ENCODE measurements at places on chromosomes 7 and 10.

DNA sequence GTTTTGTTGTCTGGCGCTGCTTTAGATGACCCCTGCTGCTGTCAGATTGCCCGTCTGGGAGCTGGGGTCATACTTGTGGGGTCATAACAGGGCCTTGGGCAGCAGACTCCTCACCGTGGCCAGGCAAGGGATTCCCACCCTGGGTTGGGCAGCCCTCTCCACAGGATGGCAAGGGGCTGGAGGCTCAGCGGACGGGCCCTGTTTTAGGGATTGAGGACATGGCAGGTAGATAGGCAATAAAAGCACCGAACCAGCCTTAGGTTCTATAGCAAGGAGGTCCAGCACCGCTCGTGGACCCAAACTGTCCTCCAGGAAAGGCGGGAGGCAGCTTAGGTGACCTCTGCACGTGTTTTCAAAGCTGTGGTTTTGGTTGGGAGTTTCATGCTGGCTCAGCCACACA is 60.0 kb downstream of the GRK5 start:
- DNase-seq: no peak

GRCh38 chr10:20593649-20594048 is 303.5 kb downstream of the NEBL start:
- no peak for DNase-seq

DNA sequence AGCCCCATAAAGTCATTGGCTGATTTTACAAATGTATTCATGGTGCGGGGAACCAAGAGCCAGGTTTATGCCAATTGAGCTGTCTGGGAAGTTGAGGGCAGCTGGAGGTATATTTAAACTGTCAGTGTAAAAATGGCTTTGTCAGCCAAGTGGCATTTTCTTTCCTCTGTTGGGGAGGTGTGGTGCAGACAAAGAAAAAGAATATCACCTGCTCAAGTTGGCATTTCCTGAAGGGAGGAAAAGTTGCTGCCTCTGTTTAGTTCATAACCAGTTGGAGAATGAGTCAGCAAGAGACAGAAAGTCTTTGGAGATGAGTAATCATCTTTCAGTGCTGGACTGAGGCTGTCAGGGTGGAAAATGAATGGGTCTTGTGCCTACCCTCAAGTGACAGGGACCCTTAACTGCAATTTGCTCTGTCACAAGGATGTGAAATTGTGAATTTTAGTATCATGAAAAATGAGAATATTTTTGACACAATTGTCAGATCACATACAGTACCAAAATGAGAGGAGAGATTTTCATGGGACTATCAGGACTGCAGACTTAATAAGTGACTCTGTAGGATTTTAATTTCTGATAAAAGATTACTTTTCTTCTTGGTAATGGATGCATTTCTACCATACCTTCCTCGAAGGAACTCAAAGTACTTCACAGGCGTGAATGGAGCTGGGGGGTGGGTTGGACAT is 137.3 kb downstream of the ANLN start:
- no peak for DNase-seq

- no peak for DNase-seq
Observed at GRCh38 chr10:45280113-45280760, 35.2 kb downstream of the OR13A1 start.

DNA sequence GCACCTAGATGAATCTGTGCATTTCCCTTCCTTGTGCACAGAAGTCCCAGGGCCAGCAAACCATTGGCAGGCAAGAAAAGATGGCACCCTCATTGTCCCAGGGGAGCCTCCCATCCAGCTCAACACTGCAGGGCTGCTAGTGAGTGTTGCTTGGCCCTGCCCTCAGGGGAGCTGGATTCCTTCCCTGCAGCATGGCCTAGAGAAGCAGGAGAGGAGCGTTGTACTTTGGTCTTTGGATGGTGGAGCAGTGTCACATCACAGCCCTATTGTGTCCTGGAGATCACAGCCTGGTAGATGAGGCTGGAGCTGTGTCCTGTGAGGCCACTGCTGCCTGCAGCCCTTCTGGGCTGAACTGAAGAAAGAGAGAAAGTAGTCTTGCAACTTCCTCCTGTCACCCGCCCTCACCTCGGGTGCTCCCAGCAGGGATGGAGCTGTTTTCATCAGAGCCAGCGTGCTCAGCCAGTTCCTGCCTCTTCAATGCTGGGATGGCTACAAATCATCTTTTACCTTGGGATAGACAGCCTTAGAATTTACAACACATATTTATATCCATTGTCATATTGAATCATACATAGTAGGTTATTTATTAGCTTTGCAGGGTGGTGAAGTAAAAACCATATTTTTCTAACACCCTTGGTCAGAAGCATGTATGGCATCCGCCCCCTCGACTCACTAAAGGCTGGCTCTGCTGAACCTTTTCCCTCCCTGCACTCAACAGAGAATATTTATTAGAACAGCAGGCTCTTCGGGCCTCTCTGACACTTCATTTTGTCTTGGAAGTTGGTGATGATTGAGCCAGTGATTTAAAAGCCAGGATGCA is 43.1 kb upstream of the FAM180A start:
- DNase-seq: no peak

DNA sequence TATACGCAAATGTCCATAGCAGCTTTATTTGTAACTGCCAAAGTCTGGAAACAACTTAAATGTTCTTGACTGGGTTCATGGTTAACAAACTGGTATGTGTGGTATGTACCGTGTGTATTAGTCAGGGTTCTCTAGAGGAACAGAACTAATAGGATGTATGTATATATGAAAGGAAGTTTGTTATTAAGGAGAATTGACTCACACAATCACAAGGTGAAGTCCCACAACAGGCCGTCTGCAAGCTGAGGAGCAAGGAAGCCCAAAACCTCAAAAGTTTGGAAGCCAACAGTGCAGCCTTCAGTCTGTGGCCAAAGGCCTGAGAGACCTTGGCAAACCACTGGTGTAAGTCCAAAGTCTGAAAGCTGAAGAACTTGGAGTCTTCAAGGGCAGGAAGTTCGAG is 66.8 kb downstream of the TMEM168 start:
- DNase-seq: no peak

- DNase-seq: no peak
Observed at GRCh38 chr7:95263785-95264362, 60.5 kb downstream of the PON1 start.

GRCh38 chr7:66296001-66296521 is 90.9 kb downstream of the TPST1 start:
- no peak for DNase-seq

DNA sequence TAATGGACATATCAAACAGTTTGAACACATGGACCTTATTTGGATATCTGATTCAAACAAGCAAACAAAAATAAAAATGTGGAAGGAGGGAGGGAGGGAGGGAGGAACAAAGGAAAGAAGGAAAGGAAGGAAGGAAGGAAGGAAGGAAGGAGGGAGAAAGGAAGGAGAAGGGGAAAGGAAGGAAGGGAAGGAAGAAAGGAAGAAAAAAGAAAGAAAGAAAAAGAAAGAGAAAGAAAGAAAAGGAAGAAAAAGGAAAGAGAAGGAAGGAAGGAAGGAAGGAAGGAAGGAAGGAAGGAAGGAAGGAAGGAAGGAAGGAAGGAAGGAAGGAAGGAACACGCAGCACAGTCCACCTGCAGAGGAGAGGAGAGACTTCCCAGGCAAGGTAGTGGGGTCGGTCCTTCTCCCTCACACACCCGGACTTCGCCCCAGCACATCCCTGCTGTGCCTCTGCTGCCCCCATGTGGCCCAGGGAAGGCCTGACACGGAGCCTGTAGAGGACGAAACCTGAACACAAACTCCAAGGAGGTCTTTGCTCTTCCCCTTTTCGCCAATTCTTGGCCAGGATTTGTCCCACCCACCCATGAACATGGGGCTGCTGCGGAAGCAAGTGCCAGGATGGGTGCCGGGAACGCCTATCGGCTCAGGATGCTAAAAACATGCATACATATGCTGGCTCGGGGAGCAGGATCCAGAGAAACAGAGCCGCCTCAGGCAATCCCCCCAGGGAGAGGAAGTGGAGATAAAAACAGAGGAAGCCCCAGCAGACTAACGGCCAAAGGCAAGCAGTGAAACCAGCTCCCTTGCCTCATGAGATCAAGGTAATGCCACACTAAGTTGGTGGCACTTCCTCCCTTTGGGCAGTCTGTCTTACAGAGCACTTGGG is 52.3 kb upstream of the DGKI start:
- peak; percentile 19 for DNase-seq

DNA sequence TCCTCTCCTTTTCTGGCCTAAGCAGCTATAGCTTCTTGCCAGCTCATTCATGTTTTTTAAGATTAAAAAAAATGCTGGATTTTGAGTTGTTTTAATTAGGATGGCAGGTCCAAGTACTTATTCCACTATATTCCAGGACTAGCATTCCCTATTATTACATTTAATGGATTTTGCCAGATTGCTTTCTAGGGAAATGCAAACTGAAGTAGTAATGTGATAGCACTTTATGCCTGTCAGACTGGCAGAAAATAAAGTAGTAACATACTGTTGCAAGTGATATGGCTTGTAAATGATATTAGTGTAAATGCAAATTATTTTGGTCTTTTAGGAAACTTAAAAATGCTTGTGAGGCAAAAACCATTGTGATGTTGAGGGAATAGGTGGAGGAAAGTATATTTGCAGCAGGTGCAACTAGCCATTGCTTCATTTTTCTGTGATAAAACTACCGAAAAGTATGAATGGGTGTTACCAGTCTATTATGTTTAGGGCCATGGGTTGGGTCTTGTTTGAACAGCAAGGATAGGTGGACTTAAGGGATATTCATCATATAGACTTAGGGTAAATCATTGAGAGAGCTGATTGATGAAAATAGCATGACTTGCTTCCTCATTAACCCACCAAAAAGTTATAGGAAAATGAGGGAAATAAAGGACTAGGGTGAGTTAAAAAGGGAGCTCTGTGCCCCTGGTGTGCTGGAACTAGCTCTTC is 19.9 kb downstream of the ZNRF2 start:
- DNase-seq: no peak

- DNase-seq: peak; percentile 5
Observed at GRCh38 chr7:132575982-132576720, at the start of gene PLXNA4. TSS of gene PLXNA4 (minus strand) at chr7:132576470. CDS start at chr7:132508693, 67,777 bp downstream.

All from NCI-H1694 treated with DMSO at 0.1 percent for 48 hours (cell line).